Type B pancreatic cell (in vitro differentiated cells): ENCODE measurements at places on chromosomes 11 and 22.

DNA sequence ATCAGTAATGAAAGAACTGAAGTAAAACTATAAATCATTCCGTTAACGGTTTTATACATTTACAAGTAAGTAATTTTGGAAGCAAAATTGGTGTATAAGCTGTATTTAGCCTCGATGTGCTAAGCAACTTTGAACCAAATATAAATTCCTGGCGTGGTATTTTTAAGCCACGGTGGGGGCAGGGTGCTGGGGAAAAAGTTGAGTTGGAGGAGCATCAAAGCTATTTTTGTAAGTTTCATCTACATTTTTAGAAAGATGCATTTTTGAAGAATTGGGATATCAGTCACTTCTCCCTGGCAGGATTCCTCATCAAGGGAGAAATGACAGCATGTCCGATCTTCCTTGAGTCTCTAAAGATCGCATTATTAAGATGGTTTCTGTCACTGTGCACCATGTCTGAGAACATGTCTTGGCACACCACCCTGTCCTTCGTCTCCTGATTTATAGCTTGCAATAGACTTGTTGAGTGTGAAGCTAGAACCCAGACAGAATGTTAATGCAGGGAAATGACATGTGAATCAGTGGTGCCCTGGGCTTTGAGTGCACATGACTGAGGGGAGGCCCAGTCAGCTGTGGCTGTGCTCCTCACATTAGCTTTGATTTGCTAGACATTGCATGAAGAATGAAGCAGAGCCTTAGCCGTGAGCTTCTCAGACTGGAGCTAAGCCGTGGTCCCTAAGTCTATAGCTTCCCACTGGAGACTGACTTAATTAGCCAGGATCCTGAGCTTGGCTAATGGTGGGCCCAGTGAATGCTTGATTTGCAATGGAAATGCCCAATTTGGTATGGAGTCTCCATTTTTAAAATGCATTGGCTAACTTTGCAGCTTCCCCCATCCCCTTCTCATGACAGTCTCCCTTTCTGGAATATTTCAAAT, 127.0 kb downstream of the COMMD9 start:
- H3K36me3 ChIP-seq = no peaks in the 10 kb centered on the region
- DNase-seq = no peak
- peaks cover 3% of the 10 kb centered on the region for H3K27me3 ChIP-seq
- H3K4me3 ChIP-seq = no peak overlapping the region

DNA sequence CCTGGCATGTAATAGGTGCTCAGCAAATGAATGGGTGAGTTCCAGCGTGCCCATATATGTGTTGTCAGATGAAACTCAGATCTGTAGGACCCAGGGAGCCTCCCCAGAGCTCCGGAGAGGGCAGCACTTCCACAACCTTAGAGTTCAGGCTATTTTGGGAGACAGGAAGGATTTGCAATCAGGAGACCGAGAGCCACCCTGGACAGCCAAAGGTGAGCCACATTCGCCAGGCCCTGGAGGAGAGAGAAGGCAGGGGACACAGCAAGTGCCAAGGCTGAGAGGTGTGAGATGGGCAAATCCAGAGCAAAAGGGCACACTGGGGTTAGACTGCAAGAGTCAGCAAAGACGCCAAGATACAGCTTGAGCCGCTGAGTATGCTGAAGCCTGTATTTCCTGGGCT, 66.4 kb downstream of the CD82 start:
- H3K36me3 ChIP-seq = no peaks in the 10 kb centered on the region
- no peak for DNase-seq
- no peak overlapping the region for H3K4me3 ChIP-seq
- H3K27ac ChIP-seq = no peak overlapping the region

DNA sequence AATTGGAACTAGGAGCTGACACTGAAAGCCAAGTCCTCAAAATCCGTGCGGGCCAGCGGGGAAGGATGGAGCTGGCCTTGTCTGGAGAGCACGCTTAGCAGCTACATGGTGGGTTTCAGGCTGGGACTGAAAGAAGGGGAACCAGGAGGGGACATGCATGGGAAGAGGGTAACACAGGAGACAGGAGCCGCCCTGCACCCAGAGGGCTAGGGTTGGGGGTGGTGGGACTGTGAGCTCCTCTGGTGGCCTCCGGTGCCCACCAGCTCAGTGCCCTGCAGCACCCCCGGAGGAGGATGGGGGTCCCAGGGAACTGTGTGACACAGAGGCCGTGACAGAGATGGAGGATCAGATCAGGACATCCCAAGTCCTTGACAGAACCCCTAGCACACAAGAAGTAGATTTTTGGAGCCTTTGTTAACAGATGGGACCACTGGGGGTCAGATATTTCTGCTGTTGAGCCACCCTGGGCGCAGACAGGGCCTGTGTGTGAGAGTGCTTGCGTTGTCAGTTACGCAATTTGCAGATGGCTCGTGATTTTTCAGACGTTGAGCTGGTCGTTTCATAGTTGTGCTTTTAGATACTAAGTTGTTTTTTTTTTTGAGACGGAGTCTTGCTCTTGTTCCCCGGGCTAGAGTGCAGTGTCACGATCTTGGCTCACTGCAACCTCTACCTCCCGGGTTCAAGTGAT, 21.3 kb upstream of the GRAMD4 start:
- H3K4me1 ChIP-seq = peaks cover 18% of the 10 kb centered on the region
- DNase-seq = no peak
- no peaks in the 10 kb centered on the region for H3K27me3 ChIP-seq
- H3K27ac ChIP-seq = peak overlapping the region; percentile 91
- H3K4me3 ChIP-seq = no peak overlapping the region

DNA sequence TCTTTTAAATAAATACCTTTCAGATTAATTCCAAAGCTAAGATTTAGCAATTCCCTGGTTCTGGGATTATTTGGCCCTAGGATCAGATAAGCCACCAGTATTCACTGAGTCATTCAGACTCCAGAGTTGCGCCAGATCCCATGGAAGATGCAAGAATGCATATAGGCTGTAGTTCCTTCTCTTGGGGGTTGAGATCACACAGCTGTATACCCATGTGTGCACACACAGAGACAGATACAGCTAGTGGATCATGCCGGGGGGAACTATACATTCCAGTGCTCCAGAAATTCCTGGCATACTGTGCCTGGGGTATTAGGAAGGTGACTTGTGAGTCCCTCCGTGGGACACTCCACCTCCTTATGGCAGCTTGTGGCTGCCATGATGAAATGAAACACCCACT, 75.4 kb downstream of the ZBTB16 start:
- DNase-seq = no peak
- H3K4me1 ChIP-seq = peaks cover 44% of the 10 kb centered on the region
- no peak overlapping the region for H3K4me3 ChIP-seq
- H3K27me3 ChIP-seq = peaks cover 74% of the 10 kb centered on the region
- H3K27ac ChIP-seq = no peak overlapping the region
- H3K36me3 ChIP-seq = no peaks in the 10 kb centered on the region

DNA sequence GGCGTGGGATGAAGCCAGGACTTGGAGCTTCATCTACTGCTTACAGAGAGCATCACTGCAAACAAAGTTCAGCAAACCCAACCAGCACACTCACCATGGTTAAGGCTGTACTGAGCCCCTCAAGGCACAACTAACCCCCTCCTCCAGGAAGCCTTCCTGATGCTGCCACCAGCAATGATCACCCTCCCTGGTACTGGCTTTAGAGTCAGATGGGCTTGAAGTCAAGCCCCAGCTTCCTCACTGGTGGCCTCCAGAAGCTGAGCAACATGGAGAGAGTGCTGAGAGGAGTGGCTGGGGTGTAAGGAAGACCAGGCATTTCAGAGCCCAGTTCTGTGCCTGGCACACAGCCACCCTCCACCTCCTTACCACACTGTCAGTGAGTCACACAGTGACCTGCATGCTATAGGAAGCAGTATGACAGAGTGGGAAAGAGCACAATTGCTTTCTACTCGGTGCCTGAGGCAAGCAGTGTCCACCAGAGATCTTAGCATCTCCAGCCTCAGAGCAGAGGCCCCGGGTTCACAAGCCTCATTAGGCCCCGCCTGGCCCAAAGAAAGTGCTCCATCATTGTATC, 24.7 kb upstream of the BAIAP2L2 start:
- no peaks in the 10 kb centered on the region for H3K27me3 ChIP-seq
- peaks cover 8% of the 10 kb centered on the region for H3K4me1 ChIP-seq
- peak overlapping the region; percentile 55 for H3K4me3 ChIP-seq
- H3K27ac ChIP-seq = peak overlapping the region; percentile 95

DNA sequence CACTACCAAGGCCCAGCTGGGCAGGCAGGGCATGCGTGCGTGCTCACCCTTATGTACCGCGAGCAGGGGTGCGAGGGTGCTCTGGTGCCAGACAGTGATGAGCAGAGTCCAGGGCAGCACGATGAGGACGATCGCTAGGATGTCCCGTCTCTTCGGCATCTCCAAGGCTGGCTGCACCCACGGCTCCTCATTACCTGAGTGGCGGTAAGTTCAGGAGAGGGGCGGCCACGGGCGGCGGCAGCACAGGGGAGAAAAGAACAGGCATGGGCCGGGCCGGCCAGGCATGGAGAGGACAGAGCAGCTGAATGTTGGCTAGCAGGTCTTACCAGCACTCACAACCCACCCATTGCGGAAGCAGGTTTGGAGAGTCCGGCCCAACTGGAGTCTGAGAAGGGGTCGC, 24.5 kb downstream of the B3GAT1 start:
- H3K36me3 ChIP-seq = no peaks in the 10 kb centered on the region
- H3K27me3 ChIP-seq = peaks cover 14% of the 10 kb centered on the region
- H3K4me3 ChIP-seq = no peak overlapping the region
- no peaks in the 10 kb centered on the region for H3K4me1 ChIP-seq
- DNase-seq = no peak

GRCh38 chr11:11425806-11426205, 72.8 kb upstream of the CSNK2A3 start:
- peaks cover 29% of the 10 kb centered on the region for H3K4me1 ChIP-seq
- no peak overlapping the region for H3K27ac ChIP-seq
- H3K36me3 ChIP-seq = peaks cover 4% of the 10 kb centered on the region

DNA sequence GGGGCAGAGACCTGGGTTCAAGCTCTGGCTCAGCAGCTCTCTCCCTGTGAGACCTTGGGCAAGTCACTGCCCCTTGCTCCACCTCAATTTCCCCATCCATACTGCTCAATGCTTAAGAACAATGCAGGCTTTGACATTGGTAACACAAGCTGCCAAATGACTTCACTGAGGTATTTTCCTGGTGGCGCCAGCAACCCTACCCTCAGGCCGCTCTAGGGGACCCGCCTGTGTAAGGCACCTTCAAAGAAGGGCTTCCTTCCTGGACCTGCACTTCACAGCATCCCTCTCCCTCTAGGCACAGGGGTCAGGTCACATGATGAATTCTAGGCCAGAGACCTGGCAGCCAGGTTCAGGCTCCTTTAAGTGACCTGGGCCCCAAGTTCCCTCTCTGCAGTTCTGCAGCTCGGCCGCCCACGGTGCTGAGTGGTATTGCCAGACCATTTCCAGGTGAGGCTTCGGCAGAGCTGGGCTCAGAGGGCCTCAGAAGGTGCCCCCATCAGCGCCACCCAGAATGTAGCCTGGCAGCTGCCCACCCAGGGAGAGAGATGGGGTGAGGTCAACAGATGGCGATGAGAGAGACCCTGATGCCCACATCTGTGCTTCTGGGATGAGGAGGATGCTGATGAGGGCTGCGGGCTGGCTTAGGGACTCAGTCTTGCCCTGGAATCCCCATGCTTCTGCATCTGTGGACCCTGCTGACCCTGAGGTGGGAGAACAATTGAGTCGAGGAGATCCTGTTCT, 4.5 kb downstream of the WNT11 start:
- no peak for DNase-seq
- peaks cover 33% of the 10 kb centered on the region for H3K27me3 ChIP-seq
- H3K4me1 ChIP-seq = peaks cover 16% of the 10 kb centered on the region
- no peak overlapping the region for H3K4me3 ChIP-seq

DNA sequence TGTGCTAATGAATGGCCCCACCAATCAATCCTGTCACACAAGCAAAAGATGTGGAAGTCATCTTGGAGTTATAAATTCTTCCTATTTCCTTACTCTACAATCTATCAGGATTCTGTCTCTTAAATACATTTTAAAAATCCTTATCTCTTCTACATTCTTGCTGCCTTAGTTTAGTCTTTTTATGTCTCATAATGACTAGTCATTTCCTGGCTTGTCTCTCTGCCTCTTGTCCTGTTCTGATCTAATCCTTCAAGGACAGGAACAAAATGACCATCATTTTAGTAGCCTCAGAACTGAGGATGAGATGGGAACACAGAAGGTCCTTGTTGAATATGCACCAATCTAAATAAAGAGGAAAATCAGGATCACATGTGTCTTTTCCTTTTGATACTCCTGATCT, 56.6 kb upstream of the LIN7C start:
- H3K36me3 ChIP-seq = no peaks in the 10 kb centered on the region
- H3K27me3 ChIP-seq = peaks cover 2% of the 10 kb centered on the region
- no peak for DNase-seq
- H3K4me3 ChIP-seq = no peak overlapping the region
- H3K27ac ChIP-seq = no peak overlapping the region

DNA sequence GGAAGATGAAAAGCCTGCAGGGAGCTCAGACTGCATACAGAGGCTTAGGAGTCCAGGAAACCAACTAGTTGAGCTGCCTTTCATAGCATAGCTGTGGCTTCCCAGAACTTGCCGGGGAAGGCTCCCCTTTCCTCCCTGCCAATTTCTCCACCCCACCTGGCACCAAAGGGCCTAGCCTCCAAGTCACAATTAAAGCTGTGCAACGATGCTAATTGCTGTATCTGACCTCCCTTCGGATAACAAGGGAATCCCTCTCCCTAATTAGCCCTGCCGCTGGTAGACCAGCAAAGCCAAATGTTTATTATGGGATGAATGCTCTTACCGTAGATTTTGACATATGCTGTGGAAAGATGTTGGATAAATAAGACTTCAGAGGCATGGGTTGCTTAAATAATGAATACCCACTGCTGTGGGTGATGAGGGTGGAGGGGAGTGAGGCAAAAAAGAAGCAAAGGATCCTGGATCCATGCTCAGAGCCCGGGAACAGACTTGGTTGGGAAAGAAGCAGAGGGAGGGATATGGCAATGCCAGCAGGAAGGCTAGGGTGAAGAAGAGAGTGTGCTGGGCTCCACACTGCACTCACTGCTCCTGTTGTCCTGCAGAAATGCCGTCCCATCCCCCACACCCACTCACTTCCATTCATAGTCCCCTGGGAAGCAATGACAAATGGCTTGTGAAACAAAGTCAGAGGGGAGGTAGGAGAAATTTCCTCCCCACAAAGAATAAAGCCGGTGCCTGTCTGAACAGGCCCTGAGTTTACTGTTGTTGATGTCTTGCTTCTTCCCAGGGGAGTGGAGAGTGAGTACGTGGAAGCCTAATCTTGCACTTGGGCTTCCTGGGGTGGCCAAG, 608.1 kb upstream of the CADM1 start:
- no peak for DNase-seq
- H3K4me3 ChIP-seq = no peak overlapping the region
- no peak overlapping the region for H3K27ac ChIP-seq
- H3K36me3 ChIP-seq = no peaks in the 10 kb centered on the region

- H3K4me3 ChIP-seq = peak overlapping the region; percentile 98
- H3K27me3 ChIP-seq = no peaks in the 10 kb centered on the region
- DNase-seq = no peak
- peak overlapping the region; percentile 99 for H3K27ac ChIP-seq
- no peaks in the 10 kb centered on the region for H3K36me3 ChIP-seq
Measured at GRCh38 chr11:118928870-118929500, 3.3 kb upstream of the BCL9L start.

GRCh38 chr22:38214302-38215056, 12.7 kb downstream of the MAFF start:
- peak overlapping the region; percentile 74 for H3K4me3 ChIP-seq
- DNase-seq = peak; percentile 84
- peaks cover 27% of the 10 kb centered on the region for H3K36me3 ChIP-seq
